Hematopoietic multipotent progenitor cell (in vitro differentiated cells): ENCODE measurements at places on chromosomes 13 and 19.
A peak's percentile ranks its signal among the peaks of the same experiment; 100 is the strongest.

GRCh38 chr13:32917504-32917903 lies 98.7 kb upstream of the KL start:
- DNase-seq = no peak

DNA sequence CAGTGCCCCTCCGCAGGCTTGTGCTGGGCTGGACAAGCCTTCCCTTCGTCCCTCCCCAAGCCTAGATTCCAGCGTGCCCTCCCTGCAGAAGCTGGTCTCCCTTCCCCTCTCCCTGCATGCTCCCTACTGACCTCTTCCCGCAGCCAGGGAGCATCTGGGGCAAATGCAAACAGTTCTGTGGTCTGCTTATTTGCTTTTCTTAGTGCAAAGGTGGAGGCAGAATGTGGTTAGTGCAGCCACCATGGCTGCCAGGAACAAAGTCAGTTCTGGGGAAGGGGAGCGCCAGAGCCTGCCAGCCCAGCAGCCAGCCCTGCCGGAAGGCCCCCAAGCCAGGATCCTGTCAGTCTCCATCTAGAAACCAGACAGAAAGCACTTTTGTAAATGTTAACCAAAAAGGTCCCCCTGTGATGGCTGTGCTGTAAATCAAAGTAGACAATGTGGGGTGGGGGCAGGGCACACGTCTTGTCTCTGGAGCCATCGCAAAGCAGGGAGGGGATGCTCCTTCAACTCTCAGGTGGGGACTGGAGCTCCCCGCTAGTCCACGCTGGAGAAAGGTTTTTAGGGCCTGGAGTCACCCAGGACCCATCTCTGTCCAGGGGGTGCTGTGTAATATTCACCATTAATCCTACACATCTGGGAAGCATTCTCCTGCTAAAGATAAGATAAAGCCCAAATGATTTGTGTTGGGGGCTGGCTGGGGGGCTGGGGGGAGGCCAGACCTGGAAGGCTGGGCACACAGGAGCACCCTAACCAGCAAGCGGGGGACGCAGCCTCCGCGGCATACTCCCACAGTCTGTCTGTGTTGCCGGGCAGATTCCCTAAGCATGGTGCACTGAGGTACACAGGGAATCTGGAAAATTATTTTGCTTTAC lies 30.9 kb downstream of the SERP2 start:
- no peak for DNase-seq

DNA sequence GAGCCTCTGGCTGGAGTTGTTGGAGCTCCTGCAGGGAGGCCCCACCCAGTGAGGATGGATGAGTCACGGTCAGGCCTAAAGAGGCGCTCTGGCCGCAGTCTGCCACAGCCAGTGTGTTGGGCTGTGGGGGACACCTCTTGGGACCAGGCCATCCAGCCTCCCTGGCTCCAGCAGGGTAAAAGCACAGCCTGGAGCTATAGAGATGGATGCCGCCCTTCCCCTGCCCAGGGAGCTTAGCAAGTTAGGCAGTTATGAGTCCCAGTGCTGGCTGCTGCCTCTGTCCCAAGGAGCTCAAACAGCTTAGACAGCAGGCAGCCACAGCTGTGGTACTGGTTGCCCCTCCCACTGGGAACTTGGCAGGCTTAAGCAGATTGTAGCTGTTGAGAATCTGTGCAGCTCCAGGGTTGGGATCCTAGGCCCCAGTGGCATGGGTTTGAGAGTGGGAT lies 100.9 kb downstream of the NDFIP2 start:
- no peak for DNase-seq

DNA sequence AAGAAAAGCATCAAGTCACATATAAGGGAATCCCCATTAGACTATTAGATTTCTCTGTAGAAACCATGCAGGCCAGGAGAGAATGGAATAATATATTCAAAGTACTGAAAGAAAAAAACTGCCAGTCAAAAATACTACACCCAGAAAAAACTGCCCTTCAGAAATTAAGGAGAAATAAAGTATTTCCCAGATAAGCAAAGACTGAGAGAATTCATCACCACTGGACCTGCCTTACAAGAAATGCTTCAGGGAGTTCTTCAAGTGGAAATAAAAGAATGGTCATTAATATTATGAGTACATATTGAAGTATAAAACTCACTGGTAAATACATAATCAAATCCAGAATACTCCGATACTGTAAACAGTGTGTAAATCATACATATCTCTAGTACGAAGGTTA lies 35.9 kb downstream of the VWA8 start:
- peak; percentile 38 for DNase-seq

DNA sequence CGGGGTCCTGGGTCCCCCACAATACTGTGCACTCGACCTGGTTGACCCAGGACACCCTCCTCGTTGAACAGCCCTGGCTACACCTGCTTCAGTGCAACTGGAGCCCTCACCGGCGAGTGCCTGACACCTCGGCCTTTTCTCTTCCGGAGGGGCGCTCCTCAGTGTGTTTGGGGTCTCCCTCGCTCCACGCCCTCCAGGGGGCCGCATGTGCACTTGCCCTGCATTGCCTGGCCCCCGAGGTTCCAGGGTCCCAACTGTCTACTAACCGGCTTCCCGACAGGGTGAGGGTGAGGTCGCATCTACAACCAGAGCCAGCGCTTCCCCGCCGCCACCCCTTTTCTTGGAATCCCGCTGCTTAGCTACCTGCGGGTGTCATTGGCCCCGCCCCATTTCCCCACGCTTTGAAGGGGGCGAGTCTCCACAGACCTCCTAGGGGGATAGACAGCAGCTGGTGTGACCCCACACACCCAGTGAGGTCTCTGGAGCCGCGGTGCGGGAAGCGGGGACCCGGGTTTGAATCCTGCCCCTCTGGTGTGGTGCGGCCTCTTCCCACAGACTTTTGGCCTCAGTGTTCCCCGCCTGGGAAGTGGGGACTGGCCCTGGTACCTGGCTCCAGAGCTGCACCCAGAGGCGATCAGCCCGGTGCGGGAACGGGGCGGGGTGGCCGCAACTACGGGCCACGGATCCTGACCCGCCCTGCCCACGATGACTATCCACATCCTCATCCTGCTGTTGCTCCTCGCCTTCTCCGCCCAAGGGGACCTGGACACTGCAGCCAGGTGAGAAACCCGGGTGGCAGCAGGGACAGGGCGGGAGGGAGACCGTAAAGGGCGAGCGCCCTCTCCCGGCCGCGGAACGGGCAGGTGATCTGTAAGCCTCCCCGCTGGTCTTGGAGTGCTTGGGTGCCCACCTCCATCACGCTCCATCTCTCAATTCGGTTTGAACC lies at the start of gene ADM5:
TSS of gene ADM5 (plus strand) at position 462 of the 946 bp plus-strand sequence. CDS start at position 706, 244 bp downstream.
- DNase-seq = no peak

DNA sequence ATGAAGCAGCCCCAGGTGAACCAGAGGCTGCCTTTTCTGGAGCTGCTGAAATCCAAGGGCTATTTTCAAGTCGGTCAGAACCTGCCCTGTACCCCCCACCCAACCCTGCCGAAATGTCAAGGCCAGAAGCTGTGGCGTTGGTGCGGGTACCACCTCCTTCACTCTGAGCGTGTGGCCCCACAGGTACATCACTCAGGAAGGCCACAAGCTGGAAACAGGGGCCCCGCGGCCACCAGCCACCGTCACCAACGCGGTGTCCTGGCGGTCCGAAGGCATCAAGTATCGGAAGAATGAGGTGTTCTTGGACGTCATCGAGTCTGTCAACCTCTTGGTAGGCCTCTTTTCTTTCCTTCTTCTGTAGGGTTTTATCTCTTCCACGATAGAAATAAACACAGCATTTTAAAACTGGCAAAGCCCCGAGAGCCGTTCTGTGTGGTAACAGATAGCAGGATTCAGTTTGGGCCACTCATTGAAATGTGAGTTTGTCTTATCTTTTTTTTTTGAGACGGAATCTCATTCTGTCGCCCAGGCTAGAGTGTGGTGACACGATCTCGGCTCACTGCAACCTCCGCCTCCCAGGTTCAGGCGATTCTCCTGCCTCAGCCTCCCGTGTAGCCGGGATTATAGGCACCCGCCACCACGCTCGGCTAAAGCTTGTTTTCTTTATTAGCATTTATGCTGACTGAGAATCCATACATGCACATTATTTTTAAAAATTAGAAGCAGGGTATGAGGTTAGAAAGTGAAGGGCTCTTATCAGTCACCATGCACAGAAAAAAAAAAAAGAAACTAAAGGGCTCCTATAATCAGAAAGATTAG lies 11.3 kb downstream of the AP1M1 start:
- DNase-seq = no peak

GRCh38 chr19:50007170-50007569 lies 18.0 kb downstream of the VRK3 start:
- DNase-seq = no peak

DNA sequence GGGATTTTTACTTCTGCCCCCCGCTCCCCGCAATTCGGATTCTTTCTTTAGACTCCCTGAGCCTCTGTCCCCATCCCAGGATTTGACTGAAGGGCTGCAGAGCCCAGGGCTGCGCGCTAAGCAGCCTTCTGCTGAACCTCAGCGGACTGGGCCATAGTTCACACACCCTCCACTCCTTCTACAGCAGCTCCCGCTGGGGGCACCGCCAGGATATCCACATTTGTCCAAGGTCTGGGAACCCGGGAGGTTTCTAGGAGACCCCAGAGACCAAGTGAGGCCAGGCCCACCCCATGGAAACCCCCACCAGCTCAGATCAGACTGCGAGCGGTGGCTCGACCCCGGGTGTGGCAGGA lies 463.3 kb downstream of the ITGBL1 start:
- no peak for DNase-seq

DNA sequence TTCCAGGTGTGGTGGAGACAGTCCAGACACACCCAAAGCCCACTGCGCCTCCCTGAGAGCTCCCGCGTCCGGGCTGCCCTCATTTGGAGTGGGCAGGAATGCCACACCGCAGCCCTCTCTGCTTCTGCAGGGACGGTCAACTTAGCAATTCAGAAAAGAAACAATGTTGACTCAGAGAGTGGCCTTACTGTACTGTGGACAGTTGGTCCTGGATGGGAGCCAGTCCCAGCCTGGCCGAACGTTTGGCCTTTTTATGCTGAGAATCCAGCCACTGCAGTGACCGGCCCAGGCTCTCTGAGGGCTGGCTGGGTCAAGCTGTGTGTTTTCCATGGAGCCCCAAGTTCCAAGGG lies 7.2 kb downstream of the GAS6 start:
- no peak for DNase-seq

DNA sequence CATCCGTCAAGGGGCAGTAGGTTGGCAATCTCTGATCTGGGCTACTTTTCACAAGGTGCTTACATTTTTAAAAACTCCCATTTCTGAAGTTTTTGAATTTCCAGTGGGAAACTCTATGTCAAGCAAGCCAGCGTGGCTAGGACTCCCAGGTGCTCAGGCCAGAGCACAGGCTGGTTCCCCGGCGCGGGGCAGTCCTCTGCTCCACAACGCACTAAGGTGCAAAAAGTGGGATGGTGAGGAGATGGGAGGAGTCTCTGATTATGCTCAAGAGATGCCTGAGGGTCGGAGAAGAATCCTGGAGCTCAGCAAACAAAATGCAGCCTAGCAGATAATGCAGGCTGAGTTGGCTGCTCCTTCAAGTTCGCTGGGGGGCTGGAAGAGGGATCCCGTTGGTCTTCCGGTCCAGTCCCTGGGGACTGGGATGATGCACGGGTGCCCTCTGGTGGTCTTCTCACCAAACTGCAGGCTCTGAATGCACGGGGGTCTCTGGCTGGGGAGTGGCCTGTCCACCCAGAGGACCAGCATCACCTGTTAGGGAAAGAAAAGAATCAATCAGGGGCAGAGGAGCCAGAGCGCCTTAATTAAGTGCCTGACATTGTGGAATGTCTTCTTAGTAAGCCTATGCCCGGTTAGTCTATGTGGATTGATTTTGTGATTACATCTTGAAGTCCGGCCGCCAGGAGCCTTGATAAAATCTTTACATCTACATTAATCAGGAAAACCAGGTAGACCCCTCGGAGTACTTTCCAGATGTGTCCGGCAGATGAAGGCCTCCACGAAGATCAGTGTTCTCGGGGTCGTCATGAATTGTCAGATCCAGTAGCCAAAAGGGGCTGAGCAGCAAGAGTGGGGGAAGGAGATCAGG lies 244.4 kb upstream of the MAB21L1 start:
- DNase-seq = no peak

- no peak for DNase-seq
Observed at GRCh38 chr19:35254341-35255297, 5.8 kb downstream of the LSR start.

- no peak for DNase-seq
Observed at GRCh38 chr13:30697177-30697953, 38.0 kb upstream of the ALOX5AP start.

DNA sequence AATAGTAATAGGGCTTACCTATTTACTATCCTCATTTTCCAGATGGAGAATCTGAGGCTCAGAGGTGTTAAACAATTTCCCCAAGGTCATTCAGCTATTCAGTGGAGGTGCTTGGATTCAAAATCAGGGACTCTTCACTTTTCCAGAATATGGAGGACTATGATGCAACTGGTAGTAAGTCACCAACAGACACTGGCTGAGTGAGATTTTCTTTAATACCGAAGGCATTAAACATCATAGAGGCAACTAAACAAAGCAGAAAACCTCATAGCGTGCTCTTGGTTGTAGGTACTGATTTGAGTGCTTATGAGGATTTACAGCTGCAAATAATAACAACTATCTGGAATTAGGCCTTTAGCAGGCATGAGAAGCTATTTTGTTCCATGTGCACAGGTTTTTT lies 134.4 kb downstream of the DLEU7 start:
- DNase-seq = no peak

GRCh38 chr13:39244561-39245230 lies 206.4 kb downstream of the NHLRC3 start:
- no peak for DNase-seq

DNA sequence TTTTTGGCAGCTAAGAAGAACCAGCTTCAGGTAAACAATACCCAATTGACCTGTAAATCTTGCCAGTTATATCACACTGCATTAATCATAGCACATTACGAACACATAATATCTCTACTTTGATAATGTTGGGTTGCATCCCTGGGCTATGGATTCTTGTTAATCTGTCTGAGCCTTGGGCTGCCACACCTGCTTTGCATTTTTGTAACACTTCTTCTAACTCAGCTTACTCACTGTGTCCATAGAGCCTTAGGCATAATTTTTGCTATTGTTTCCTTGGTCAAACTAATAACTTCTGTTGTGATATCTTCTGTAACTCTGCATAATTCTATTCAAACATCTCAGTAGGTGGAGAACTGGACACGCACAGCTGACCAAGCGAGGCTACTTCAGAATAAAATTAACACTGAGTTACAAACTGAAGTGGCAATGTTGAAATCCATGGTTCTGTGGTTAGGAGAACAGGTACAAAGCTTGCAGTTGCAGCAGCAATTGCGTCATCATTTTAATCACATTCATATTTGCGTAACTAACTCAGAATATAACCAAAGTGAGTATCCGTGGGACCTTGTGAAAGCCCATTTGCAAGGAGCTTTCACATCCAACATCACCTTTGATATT lies 6.4 kb downstream of the ZNF350 start:
- DNase-seq = no peak

DNA sequence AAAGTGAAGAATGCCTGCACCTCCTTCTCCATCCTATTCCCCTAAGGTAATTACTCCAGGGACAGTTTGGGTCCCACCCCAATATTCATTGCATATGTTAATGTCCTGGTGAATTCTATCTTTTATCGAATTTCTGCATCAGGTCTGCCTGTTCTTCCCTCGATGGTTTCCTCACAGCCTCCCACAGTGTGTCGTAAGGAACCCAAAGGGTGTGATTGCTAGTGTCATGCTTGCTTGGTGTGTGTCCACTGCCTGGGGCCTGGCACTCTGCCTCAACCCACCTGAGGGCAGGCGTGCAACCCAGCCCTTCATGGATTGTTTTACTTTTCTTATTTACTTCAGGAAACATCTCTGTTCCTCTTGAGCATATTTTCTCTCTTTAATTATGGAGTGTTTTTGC lies 60.2 kb upstream of the CYSLTR2 start:
- DNase-seq = no peak

- no peak for DNase-seq
Observed at GRCh38 chr19:19464339-19465098, 50.8 kb downstream of the TSSK6 start.
